Mammary epithelial cell (primary cell): ENCODE measurements at places on chromosomes 6 and 20. TPM values are rescaled to one million over a fixed set of nuclear protein-coding genes. Genes with fewer than 3 reads are reported as not detected.

- no peak for DNase-seq
These were observed 4.5 kb upstream of the AP5S1 start for GRCh38 chr20:3815703-3816315.

Gene FAM184A
- total RNA-seq: 0.17 TPM

DNA sequence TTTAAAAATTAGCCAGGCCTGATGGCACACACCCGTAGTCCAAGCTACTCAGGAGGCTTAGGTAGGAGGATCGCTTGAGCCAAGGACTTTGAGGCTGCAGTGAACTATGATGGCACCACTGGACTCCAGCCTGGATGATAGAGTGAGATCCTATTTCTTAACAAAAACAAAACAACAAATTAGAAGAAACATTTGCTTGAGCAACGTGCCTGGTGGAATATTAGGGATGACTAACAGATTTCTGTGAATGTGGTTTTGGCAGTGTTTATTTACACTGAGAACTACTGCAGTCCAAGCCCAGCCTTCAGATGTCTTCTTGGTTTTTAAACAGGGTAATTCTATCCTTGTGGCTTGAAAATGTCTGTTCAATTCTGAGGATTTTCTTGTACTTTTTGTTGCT is 9.2 kb downstream of the PPP1R3G start:
- peak; percentile 71 for DNase-seq

Gene CYP39A1
- 1.8 and 2.4 TPM in 2 replicates for total RNA-seq

DNA sequence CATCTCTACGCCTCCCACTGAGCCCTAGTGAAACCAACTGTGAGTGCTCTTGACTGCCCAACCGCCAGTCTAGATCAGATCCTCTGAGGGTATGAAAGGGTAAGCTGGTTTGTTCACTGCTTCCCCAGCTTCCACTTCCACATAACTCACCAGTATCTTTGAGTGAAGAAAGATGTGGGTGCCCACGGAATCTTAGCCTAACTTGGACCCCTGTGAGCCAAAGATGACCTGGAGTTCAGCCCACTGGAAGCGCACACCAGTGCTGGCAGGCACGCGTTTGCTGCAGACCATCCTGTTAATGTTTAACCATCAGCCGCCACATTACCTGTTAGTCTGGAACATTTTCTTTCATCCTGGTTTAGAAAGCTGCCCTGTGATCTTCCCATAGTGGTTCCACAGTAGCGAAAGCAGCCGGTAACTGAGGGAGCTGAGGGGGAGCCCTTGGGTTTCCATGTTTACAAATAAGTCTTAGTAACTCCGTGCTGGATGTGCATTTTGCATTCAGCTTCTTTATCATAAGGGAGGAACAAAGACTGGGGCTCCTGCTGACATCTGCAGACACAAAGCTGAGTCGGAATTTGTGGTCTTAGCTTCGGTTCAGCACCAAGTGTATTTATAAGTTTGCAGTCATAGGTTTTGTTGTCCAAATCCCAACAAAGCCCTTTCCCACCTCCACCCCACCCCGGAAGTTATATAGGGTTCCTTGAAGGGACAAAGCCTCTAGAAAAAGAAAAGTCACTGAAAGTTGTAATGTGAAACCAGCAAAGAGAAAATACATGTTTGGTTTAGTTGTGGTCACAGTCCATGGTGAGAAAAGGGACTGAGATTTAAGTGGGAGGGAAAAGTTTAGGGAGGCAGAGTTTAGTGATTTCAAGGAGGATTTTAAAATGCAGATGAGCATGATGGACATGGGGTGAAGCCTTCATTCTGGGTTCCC is 71.0 kb downstream of the SSR1 start:
- no peak for DNase-seq
